ENCODE measurements at places on chromosomes 3 and 15. TPM values are rescaled to one million over a fixed set of nuclear protein-coding genes. Genes with fewer than 3 reads are reported as not detected.

DNA sequence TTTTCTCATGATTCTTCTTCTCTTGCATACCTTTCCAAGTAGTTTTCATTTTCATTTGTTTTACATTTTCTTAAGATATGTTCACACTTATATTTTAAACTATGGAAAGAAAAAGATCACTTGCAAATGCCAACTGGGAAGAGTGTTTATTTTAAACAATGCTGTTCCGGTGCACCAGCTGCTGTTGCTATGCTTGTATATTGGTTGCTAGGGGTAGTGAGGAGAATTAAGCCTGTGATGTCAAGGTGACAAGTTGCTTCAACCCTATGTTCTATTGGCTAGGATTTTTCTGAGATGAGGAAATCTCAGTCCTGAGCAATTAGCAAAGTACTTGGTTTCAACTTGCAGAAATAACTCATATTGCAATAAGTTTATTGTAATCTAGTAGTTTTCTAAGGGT lies 500.1 kb downstream of the MFSD1 start:
- H3K27me3 ChIP-seq, result no peaks in the 10 kb centered on the region
- no peak overlapping the region for H3K4me3 ChIP-seq
- H3K4me1 ChIP-seq, result no peaks in the 10 kb centered on the region
- no peak overlapping the region for H3K27ac ChIP-seq
- H3K36me3 ChIP-seq, result no peaks in the 10 kb centered on the region
- DNase-seq, result no peak

DNA sequence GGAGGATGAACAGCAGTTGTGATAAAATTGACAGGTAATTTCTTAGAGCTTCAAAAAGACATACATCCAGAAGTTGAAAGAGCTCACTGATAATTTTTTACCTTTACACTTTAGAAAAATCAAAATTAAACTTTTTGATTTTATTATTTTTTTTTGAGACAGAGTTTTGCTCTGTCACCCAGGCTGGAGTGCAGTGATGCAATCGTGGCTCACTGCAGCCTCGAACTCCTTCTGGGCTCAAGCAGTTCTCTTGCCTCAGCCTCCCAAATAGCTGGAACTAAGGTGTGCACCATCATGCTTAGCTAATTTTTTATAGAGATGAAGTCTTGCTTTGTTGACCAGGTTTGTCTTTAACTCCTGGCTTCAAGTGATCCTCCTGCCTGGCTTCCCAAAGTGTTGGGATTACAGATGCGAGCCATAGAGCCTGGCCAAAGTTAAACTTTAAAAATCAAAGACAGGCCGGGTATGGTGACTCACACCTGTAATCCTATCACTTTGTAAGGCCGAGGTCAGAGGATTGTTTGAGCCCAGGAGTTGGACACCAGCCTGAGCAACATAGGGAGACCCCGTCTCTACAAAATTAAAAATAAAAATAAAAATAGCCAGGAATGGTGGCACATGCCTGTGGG lies 21.7 kb downstream of the PLA2G4F start:
- H3K36me3 ChIP-seq, result no peaks in the 10 kb centered on the region
- no peak for DNase-seq
- H3K4me3 ChIP-seq, result no peak overlapping the region
- H3K4me1 ChIP-seq, result no peaks in the 10 kb centered on the region
- no peaks in the 10 kb centered on the region for H3K27me3 ChIP-seq

GRCh38 chr3:73364517-73364916 lies 260.2 kb downstream of the PDZRN3 start:
- no peaks in the 10 kb centered on the region for H3K4me1 ChIP-seq
- H3K27me3 ChIP-seq, result no peaks in the 10 kb centered on the region
- no peaks in the 10 kb centered on the region for H3K36me3 ChIP-seq
- no peak overlapping the region for H3K4me3 ChIP-seq
- DNase-seq, result no peak

DNA sequence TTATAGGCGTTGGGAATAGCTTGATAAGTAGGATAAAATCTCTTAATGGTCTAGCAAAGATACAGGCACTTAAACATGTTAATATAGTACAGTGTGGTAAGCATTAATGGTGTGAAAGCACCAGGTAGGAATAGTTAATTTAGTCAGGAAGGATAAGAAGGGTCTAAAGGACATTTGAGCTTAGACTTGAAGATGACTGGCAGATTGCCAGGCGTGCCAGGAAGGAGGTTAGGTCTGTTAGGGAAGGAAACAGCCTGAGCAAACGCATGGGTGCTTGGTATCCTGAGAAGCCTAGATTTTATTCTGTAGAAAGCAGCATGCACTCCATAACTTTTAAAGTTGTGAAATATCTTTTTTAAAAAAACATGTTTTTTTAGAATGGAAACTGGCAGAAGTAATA lies 17.7 kb downstream of the SEC62 start:
- H3K4me1 ChIP-seq, result no peaks in the 10 kb centered on the region
- DNase-seq, result no peak
- no peaks in the 10 kb centered on the region for H3K27me3 ChIP-seq
- H3K4me3 ChIP-seq, result no peak overlapping the region

DNA sequence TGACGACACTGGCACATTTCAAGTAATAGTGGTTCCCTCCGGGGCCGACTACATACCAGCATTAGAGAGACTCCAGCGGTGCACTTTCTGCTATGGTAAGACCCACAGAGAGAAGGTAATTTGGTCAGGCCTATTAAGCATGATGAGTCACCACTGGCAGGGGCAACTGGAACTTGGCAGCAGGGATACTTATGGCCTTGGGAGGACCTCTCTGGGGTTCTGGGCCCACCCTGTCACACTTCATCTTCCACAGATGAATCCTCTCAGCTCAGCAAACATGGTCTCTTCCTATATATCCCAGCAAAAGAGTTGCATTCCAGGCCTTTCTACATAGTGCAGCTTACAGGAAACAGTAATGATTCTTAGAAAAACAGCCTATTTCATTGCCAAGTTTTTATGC lies 88.0 kb downstream of the PIK3R4 start:
- no peaks in the 10 kb centered on the region for H3K36me3 ChIP-seq
- DNase-seq, result no peak
- no peak overlapping the region for H3K4me3 ChIP-seq
- H3K4me1 ChIP-seq, result no peaks in the 10 kb centered on the region

DNA sequence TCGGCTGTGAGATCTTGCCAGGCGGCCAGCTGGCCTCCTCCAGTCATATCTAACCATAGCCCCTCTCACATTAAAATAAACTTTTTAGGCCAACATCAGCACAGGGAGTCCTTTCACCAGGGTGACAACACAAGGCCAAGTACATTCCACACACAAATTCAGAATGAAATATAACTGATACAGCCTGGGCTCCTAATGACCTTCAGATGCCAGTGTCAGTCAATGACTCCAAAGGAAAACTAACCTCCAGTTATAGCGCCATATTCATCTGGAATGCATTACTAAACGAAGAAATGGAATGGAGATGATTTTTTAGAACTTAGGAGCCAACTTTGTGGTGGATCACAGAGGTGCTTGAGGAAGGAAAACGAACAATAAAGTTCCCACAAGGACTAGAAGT lies 205.4 kb downstream of the GREM1 start:
- no peak overlapping the region for H3K4me3 ChIP-seq
- no peaks in the 10 kb centered on the region for H3K36me3 ChIP-seq
- no peak for DNase-seq
- H3K27me3 ChIP-seq, result no peaks in the 10 kb centered on the region

DNA sequence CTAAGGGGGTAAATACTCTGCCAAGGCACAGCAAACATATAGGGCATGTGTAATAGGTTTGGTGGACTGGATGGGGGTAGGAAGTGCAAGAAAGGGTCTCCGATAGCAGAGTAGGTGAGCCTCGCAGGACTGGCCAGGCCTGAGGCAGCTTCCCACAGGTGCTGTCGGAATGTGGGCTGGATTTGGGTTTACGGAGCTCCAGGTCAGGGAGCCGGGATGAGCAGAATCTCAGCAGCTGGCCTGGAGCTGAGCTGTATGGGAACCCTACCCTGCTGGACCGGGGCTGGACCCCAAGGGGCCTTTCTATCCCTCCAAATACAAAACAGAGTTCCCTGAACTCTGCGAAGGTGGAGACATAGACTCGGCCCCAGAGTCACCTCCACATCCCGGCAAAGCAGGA lies 15.0 kb downstream of the KLF15 start:
- DNase-seq, result no peak
- H3K4me3 ChIP-seq, result no peak overlapping the region
- peaks cover 18% of the 10 kb centered on the region for H3K4me1 ChIP-seq

DNA sequence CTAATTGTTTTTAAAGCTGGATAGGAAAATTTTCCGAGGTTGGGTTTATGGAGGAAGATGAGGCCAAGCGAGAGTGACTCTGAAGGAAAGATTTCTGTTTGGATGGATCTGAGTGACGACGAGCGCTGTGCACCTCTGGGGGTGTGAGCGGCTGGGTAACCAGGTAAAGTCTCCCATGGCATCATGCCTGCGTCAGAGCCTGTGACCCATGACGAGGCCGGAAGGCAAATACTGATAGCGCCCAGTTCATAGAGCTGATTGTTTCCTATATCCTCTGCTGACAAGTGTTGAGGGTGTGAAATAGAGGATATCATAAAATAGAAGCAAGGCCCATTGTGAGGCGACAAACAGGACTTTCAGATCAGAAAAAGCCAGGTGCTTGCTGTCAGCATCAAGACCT lies 33.7 kb upstream of the MAGEF1 start:
- no peak overlapping the region for H3K4me3 ChIP-seq
- no peaks in the 10 kb centered on the region for H3K36me3 ChIP-seq
- H3K27ac ChIP-seq, result no peak overlapping the region
- no peak for DNase-seq
- H3K4me1 ChIP-seq, result no peaks in the 10 kb centered on the region
- no peaks in the 10 kb centered on the region for H3K27me3 ChIP-seq

GRCh38 chr3:150521463-150521862 lies 24.8 kb downstream of the SERP1 start:
- H3K4me3 ChIP-seq, result no peak overlapping the region
- no peaks in the 10 kb centered on the region for H3K27me3 ChIP-seq
- no peak for DNase-seq
- H3K4me1 ChIP-seq, result no peaks in the 10 kb centered on the region

- H3K36me3 ChIP-seq, result no peaks in the 10 kb centered on the region
- H3K4me1 ChIP-seq, result peaks cover 18% of the 10 kb centered on the region
- DNase-seq, result no peak
- H3K4me3 ChIP-seq, result no peak overlapping the region
- H3K27ac ChIP-seq, result no peak overlapping the region
Measured at GRCh38 chr3:128335621-128336296, 130.9 kb downstream of the DNAJB8 start.

- no peak for DNase-seq
- peaks cover 46% of the 10 kb centered on the region for H3K4me1 ChIP-seq
- H3K36me3 ChIP-seq, result no peaks in the 10 kb centered on the region
- H3K27ac ChIP-seq, result peak overlapping the region; percentile 94
- no peaks in the 10 kb centered on the region for H3K27me3 ChIP-seq
Measured at GRCh38 chr3:188280627-188281026, 126.7 kb downstream of the LPP start.

DNA sequence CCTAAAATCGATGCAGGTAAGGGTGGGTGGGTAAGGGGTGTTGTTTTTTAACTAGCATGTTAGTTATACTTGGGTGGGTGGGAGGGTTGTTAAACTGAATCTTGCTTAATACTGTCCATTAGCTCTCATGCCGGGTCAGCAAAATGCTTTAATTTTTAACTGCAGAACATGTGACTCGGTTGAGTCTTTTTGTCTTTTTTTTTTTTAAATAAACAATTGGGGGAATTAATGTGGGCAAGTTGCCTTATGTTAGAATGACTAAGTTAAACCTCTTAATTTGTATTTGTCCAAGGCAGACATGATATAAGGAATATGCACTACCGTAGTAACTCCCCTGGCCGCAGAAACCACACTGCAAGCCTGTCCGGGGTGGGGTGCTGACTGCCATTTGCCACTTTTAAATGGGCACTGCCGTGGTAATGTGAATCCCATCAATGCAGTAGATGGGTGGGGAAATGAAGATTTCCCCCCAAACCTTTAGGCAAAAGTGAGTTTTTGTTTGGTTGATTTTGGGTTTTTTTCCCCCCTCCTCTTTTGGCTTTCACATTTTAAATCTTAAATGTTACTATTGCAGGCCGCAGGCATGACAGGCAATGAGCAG lies 54.3 kb upstream of the CCR4 start:
- no peak overlapping the region for H3K4me3 ChIP-seq
- no peaks in the 10 kb centered on the region for H3K4me1 ChIP-seq
- H3K27me3 ChIP-seq, result no peaks in the 10 kb centered on the region
- no peak for DNase-seq
- H3K27ac ChIP-seq, result no peak overlapping the region

DNA sequence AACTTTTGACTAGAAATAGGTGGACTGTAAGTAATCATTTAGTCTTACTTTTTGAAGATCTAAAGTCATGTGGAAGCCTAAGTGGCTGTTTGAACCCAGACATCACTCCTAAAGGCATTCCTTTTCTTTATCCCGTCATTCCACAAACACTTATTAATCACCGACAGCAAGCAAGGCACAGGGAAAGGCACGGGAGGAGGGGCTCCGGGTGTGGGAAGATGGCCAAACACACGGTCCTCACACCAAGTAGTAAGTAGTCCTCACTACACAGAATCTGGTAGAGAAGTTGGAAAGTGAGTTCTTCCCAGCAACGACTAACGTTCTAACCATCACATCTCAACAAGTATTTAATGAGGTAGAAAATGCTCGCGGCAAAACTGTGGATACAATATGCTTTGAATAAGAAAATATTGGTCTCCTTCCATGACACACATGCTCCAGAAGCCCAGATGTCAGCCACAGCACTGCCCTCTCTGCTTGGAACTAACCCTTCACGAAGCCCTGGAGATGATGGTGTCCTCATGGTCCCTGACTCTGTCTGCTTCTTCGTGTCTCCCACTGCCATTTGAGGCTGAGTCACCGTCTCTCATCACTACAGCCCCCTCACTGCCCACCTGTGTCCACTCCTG lies 202.2 kb downstream of the OPA1 start:
- DNase-seq, result no peak
- no peaks in the 10 kb centered on the region for H3K4me1 ChIP-seq
- no peak overlapping the region for H3K4me3 ChIP-seq

GRCh38 chr15:34644851-34645250 lies 61.4 kb upstream of the GOLGA8B start:
- H3K27ac ChIP-seq, result no peak overlapping the region
- H3K4me3 ChIP-seq, result no peak overlapping the region
- H3K27me3 ChIP-seq, result no peaks in the 10 kb centered on the region
- H3K4me1 ChIP-seq, result no peaks in the 10 kb centered on the region
- no peak for DNase-seq

The TRIM42 gene
- not detected for total RNA-seq

The PPP1R14D gene
- not detected for total RNA-seq

The CPNE9 gene
- total RNA-seq, result not detected

The RARB gene
- total RNA-seq, result 3.0 TPM

The FGF12 gene
- 0.46 TPM for total RNA-seq

The TAGLN3 gene
- not detected for total RNA-seq

The CYP1A1 gene
- total RNA-seq, result 0.41 TPM

The ZNF662 gene
- 0.23 TPM for total RNA-seq

The GOLGA8J gene
- total RNA-seq, result not detected

The TFG gene
- 57.2 TPM for total RNA-seq

The KLHL40 gene
- 197 TPM for total RNA-seq
